ELR (cell line): ENCODE measurements at places on chromosomes 1 and 21.

DNA sequence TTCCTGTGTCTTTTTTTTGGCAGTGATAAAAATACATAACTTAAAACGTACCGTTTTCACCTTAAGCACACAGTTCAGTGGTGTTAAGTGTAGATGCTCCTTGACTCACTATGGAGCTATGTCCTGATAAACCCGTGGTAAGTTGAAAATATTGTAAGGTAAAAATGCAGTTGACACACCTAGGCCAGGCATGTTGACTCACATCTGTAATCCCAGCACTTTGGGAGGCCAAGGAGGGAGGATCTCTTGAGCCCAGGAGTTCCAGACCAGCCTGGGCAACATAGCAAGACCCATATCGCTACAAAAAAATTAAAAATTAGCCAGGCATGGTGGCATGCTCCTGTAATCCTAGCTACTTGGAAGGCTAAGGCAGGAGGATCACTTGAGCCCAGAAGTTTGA is 73.6 kb upstream of the COG2 start:
- no peak for DNase-seq

DNA sequence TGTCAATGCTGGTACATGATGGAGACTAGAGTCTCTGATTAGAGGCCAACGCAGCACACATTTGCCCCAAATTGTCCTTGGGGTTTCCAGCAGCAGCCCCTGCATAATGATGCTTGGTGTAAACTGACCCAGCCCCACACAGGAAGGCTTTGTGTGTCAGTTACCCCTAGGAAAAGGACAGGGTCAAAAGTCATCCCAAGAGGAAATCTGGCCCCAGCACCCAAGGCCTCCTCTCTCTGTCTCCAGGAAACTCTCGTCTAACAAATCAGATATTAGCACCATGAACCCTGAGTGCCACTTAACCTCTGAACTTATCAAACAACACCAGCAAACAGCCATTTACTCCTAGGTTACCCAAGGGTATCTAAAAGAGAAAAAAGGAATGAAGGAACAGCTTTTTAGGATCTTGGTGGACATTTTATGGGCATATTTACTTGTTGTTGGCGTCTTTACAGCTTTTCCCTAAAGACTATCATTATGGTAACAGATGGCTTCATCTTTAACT is 84.5 kb downstream of the PSMG1 start:
- DNase-seq, result no peak

GRCh38 chr1:30522031-30523004 is 201.1 kb downstream of the MATN1 start:
- no peak for DNase-seq

- DNase-seq, result no peak
Observed at GRCh38 chr21:41941941-41942340, 11.9 kb downstream of the C2CD2 start.

- DNase-seq, result peak; percentile 58
Observed at GRCh38 chr21:36288651-36289243, 31.2 kb upstream of the MORC3 start.

DNA sequence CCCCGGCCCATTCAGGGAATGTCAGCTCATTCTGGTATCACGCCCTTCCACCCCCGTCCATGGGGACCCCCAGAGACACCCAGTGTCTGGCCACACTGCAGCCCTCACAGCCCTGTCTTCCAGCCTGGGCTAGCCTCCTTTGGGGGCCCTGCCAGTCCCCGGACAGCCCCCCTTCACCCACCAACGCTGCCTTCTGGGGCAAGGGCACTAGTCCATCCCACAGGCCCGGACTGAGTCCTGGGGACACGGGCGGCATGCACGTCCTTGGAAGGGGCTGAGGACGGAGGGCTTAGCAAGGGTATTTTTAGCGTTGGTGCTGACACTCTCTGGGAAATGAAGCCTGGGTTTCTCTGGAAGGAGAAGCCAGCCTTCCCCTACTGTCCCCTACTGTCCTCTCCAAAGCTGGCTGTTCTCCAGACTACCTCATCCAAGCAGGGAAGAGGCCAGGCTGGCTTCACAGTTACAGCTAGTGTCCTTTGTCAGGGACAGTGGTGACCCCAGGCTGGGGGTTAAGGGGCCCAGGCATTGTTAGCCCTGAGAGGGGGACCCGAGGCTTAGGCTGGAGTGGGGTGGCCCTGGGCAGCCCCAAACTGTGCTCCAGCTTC is 39.5 kb downstream of the COQ8A start:
- DNase-seq, result no peak

DNA sequence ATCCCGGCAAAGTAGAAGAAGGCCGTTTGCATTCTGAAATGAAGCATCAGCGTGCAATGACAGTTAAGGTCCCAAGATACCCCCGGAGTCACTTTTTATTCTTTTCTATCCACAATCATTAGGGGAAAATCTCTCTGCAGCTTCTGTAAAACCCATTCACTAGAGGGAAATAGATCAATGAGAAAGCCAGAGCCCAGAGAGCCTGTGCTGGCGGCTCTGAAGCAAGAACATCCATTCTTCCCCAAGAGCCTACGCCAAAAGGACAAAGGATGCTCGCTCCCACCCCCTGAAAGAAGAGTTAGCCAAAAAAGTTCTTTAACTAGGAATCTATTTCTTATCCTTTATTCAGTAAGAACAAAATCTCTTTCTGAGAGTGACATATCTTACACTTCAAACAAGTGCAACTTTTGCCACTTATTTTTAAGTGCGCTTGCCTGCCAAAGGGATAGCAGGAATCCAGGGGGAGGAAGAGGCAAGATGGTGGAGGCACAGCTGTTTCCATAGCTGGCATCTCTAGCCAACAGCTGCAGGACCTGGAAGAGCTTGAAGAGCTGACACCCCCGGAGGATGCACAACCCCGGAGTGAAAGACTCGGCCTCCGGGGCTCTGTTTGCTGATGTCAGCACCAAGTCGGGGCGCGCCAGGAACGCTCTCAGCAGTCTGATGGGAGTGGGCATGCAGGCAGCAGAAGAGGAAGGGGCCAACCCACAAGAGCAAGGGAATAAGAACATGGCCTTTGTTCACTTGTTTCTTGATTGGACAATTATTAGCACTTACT is 68.7 kb downstream of the KCNN3 start:
- DNase-seq, result no peak

DNA sequence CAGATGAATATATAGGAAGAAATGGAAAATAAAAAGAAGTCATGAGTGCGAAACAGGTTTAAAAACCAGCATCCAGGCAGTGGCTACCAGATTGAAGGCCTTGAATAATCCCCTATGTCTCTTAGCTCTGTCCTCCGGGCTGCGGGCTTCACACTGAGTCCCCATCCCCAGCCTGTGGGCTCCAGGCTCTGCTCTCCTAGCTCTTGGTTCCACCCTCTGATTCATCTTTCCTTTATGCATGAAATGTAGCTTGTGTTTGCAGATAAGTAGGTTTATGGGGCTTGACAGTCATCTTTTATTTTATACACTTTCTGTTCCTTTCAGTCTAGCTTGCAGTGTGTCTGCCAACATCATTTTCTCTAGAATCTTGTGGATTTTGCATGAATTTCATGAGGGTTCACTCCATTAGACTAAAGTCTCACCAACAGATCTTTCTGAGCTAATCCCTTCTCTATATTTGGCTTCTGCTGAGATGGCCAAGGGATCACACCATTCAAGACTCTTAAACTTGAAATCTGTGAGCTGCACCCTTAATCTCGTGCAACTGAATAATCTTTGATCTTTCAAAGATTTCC is 174.5 kb downstream of the PLPPR4 start:
- peak; percentile 25 for DNase-seq

DNA sequence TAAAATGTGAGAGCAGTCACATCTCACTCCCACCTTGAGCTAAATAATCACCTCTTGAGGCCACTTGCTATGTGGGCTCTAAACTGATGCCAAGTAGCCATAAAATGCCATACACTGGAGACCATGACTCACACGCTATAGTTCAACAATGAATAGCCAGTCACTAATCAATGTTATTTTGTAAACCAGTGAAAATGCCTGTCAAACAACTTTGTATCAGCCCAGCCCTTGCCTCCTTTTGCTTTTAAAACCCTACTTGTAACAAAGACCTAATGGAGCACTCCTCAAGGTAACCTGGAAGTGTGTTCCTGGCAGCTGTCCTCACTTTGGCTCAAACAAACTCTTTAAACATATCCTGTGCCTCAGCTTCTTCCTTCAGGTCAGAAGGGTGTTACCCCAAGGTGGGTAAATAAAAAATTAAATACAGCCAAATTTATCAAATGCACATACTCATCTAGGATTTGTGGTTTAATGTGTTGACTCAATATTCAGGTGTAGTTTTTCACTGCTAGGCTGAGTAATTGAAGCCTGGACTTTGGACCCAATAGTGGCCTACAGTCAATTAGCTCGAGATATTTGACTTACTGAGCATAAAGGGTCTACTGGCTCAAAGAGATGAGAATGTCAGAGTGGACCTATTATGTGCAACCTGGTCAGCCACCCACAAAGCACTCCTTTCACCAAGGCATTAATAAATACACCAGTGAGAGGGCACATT is 154.3 kb downstream of the COQ8A start:
- DNase-seq, result peak; percentile 4

GRCh38 chr1:19405761-19406487 is 79.4 kb downstream of the CAPZB start:
- DNase-seq, result no peak

- no peak for DNase-seq
Observed at GRCh38 chr1:11248169-11248568, 14.2 kb downstream of the MTOR start.

- DNase-seq, result no peak
Observed at GRCh38 chr21:33586927-33587326, 1.6 kb downstream of the DONSON start.

DNA sequence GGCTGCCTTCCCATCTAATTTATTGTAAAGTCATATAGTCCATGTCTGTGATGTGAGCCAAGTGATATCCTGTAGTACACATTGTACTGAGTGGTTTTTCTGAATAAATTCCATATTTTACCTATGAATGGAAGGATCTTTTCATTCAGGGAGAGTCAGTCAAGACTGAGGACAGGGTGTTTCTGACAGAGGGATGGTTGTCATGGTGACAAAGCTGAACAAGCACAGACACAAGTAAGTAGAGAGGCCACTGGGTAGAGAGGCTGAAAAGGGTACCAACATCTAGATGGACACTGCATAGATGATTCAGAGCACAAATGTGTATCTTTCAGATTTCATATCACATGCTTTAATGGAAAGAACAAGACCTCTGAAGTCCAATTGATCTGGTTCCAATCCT is 22.6 kb upstream of the IL20 start:
- no peak for DNase-seq

DNA sequence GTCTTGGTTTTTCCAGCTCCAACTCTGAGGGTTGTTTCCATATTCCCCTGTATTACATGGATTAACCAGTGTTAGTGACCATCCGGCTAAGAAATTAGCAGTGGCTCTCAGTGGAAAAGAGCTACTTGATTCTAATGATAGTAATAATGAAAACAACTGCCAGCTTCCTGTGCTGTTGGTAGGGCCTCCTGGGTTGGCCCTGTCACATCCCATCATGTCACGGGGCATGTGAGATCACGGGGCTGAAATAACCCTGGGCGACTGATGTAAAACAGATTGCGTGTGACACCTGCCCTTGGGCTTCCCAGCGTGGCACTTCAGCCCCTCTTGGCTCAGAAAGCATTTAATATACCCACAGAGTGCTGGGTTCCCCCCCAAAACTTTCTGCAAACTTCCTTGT is 149.0 kb downstream of the ROR1 start:
- no peak for DNase-seq

- DNase-seq, result no peak
Observed at GRCh38 chr21:43676391-43676790, 17.0 kb downstream of the RRP1B start.

DNA sequence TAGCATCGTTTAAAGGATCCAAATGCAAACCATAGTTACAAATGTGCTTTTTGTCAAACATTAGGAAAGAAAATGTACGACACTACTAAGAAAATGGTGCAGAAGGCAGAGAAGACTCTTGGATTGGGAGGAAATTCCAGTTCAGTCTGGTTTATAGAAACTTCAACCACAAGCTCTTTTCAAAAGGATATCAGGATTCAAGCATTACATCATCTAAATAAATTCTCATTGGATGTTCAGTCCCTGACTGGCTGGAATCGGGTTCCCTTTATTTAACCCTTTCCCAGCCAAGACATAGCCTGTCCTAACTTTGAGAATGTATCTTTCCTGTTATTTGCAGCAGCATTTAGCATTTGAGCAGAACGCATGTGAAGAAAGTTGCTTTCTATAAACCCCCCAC is 184.6 kb downstream of the LMO4 start:
- no peak for DNase-seq

GRCh38 chr21:39439232-39439631 is 6.3 kb downstream of the LCA5L start:
- DNase-seq, result no peak

DNA sequence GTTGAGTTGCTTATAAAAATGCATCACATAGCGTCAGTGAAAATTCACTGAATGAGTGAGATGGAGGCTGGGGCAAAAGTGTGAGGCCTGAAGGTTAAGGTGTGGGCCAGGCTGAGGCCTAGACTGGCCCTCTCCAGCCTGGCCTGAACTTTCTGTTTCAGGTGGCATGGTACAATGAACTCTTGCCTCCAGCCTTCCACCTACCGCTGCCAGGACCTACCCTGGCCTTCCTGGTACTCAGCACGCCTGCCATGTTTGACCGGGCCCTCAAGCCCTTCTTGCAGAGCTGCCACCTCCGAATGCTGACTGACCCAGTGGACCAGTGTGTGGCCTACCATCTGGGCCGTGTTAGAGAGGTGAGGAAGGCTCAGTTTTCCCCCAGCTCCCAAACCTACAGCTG is 7.1 kb downstream of the MMACHC start:
- no peak for DNase-seq

GRCh38 chr1:158814970-158815369 is 16.2 kb upstream of the MNDA start:
- DNase-seq, result no peak

GRCh38 chr1:159088050-159088449 is 11.5 kb upstream of the AIM2 start:
- DNase-seq, result peak; percentile 92

DNA sequence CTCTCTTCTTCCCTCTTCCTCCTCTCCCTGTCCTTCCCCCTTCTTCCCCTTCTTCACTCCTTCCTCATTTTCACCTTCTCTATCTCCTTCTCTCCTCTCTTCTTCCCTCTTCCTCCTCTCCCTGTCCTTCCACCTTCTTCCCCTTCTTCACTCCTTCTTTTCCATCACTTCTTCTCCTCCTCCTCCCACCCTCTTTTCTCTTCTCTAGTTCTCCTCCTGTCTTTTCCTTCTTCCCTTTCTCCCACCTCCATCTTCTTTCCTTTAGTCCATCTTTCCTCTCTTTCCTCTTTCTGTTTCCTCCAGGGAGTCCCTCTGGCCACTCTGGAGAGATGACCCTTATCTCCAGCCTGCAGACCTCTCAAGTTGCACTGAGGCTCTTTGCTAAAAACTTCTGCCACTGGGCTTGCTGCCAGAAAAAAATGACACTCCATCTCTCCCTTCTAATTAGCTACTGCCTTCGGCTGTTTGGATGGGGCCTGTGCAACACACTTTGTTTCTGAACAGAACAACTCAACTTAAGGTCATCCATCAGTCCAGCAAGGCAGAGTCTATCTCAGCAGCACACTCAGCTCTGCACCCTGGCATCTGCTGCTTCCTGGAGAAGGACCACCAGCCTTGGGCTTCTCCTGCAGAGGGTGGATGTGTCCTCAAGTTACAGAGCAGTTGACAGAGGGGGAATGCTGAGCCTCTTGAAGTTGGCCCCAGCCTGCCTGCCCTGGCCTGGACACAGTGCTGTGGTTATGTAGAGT is 538.8 kb downstream of the MATN1 start:
- no peak for DNase-seq
